NCI-H1105 (cell line): ENCODE measurements at places on chromosomes 2 and 18.

DNA sequence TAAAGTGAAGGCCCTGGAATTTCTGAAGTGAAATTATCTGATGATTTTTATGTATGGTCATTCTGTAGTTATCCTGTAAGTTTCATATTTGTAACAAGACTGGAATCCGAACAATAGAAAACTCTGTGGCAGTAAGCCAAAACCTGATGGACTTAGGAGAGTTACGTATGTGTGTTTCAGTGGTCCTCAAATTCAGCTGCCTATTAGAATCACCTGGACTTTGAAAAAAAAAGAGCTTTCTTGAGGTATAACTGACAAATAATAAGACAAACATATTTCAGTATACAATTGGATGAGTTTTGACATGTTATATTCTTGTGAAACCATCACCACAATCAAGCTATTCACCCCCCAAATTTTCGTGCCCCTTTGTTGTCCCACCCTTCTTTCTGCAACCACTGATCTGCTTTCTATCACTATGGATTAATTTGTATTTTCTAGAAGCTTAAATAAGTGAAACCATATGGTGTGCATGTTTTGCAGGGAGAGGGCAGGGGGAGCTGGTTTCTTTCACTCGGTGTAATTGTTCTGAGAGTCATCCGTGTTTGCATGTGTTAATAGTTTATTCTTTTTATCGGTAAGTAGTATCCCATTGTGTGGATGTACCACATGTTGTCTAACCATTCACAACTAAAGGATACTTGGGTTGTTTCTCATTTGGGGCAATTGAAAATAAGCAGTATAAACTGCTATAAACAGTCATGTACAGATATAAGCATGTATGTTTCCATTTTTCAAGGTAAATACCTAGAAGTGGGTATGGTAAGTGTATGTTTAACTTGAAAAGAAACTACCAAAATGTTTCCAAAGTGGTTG lies 50.2 kb upstream of the EML4 start:
- no peak for DNase-seq

- DNase-seq, result no peak
Observed at GRCh38 chr18:73859837-73860397, 287.7 kb downstream of the FBXO15 start.

DNA sequence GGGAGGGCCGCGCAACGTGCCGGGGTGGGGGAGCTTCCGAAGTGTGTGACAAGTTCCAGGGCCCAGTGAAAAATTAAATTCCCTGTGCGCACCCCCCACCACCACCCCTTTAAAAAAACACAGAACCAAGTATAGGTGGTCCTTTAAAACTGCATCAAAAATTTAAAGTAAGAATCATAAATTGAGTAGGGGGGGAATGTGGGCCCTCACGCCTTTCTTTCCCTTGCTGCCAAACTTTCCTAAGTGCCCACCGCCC lies 2.5 kb downstream of the BCL11A start:
- DNase-seq, result no peak

- no peak for DNase-seq
Observed at GRCh38 chr2:54724560-54725342, 1.3 kb downstream of the EML6 start.

- no peak for DNase-seq
Observed at GRCh38 chr2:168215813-168216212, 31.6 kb downstream of the STK39 start.

GRCh38 chr2:37295469-37296073 lies 29.1 kb downstream of the PRKD3 start:
- no peak for DNase-seq

- no peak for DNase-seq
Observed at GRCh38 chr18:36440614-36441013, 143.1 kb downstream of the FHOD3 start.

GRCh38 chr2:72743481-72743880 lies 82.4 kb downstream of the EXOC6B start:
- DNase-seq, result no peak

GRCh38 chr2:201254081-201254730 lies 6.1 kb upstream of the CASP8 start:
- DNase-seq, result no peak

- no peak for DNase-seq
Observed at GRCh38 chr2:159411460-159411859, 125.0 kb upstream of the WDSUB1 start.

DNA sequence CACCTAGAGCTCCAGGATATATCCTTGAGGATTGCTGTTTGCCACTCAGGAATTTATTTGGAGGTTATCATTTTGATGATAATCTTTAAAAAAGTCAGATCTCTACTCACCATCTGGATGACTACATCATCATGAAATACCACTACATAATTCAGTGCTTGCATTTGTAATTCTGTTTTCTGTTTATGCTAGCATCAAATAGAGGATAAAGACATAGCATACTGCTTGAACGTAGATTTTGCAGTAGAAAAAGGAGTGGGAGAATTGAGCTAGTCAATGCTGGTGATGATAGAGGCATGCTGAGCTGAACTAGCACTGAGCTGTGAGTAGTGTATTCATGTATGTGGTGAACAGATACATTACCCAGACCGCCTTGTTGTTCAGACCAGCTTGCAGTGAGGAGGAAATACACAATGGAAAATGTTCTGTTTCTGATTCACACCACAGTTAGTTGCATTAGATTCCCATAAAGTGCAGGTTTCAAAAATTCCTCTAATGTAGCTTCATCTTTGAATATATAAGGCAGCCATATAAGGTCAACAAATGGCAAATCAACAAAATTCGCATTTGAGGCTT lies 68.8 kb upstream of the CDC42EP3 start:
- no peak for DNase-seq

DNA sequence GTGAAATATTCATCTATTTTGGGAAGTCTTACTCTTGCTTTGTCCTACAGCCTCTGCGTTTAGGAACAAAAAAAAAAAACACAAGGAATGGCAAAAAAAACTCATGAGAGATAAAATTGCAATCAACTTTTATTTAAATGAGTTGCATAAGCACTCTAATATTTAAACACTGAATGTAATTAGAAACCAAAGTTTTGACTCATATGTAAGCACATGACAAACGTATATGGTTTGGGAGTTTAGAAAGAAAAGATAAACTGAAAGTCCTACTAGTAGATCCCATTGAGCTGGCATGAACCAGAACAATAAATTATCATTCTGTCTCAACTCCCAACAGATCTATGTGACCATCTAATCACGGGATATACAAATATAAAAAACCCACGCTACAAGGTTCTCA lies 44.8 kb downstream of the REV1 start:
- no peak for DNase-seq

DNA sequence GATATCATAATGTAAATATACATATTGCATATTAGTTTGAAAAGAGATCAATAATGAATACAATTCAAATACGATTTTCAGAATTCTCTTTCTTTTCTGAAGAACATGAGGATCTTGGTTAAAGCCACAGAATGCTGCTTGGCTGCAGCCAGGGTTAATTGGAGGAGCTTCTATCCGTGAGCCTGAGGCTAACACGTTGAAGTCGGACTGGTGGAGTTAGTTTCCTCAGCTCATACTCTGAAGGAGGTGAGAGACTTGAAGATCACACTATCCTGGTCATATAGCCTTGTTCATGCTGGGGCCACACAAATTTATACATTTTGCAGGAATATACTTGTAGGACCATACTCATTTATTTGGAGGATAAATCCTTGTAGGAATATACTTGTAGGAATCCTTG lies 335.8 kb downstream of the TRIB2 start:
- DNase-seq, result no peak

DNA sequence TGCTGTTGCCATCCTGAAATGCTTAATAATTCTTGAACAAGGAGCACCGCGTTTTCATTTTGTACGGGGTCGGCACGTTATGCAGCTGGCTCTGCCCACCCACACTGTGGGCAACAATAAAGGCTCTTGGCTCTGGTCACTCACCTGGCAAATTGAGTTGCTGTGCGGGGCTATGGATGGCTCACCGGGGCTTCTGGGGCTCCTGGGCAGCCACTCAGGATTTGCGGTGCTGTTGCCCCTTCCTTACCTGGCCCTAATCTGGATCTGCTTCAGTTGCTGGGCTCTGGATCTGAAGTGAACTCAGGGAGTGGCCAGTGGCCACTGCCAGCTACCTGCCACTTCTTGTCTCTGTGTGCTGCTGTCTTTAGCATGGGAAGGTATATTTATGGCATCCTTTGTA lies 22.7 kb downstream of the RHOB start:
- DNase-seq, result no peak

DNA sequence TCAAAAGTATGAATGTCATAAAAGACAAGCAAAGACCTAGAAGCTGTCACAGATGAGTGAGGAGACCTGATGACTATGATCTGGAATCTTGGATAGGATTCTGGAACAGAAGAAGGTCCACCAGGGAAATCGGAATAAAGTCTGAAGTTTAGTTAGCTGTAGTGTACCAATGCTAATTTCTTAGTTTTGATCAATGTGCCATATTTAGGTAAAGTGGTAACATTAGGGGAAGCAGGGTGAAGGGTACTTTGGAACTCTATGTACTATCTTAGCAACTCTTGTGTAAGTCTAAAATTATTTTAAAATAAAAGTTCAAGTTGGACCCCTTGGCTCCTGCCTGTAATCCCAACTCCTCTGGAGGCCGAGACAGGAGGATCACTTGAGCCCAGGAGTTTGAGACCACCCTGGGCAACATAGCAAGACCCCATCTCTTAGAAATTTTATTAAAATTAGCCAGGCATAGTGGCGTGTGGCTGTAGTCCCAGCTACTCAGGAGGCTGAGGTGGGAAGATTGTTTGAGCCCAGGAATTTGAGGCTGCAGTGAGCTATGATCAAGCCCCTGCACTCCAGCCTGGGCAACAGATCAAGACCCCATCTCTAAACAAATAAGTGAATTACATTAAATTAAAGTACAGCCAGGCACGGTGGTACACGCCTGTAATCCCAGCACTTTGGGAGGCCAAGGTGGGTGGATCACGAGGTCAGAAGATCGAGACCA lies 35.9 kb upstream of the EFHD1 start:
- no peak for DNase-seq

DNA sequence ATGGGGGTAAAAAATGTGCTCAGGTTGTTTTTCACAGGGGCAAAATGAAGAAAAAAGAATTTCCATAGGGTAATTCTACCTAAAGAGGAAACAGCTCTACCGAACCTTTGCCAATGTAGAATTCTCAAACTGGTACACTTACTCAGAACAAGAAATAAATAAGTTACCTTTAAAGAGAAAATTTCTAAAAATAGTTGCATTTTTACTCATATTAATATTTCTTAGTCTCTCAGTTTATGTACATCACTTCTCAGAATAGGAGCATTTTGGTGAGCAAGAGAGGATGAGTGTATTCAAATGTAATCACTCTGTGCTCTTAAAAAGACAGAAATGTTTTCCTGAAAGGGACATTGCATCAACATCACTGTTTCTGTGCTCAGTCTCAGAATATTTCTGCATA lies 574.7 kb upstream of the SLC8A1 start:
- DNase-seq, result no peak

DNA sequence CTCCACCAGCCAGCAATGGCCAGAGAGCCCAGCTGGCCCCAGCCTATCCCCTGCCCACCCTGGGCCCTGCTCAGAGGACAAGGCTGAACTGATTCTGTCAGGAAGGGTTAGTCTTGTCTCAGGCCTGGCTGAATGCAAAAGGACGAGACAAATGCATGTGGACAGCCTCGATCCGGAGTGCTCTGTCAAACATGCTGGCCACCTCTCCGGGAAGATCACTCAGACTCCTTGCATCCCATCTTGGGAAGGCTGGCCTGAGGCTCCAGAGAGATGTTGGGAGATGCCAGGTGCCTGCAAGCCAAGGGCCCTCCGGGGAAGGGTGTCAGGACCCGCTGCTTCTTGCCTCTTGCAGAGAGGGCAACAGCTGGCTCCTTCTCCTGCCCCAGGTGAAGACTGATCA lies 20.2 kb upstream of the C1QL2 start:
- no peak for DNase-seq

DNA sequence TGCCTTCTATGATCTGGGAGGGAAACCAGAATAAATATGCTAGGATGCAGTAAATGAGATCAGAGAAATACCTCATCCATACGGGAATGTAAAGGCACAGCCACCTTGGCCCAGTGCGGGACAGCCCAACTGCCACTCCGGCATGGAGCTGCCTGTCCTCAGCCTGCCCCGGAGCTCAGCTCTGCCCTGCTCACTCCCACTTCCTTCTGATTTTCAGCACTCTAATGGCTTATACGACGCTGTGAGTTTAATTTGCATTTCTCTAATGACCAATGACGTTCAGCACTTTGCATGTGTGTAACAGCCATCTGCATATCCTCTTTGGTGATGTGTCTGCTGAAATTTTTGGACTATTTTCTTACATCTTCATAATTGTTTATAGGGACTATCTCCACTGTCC lies 172.5 kb upstream of the RAB6C start:
- no peak for DNase-seq

DNA sequence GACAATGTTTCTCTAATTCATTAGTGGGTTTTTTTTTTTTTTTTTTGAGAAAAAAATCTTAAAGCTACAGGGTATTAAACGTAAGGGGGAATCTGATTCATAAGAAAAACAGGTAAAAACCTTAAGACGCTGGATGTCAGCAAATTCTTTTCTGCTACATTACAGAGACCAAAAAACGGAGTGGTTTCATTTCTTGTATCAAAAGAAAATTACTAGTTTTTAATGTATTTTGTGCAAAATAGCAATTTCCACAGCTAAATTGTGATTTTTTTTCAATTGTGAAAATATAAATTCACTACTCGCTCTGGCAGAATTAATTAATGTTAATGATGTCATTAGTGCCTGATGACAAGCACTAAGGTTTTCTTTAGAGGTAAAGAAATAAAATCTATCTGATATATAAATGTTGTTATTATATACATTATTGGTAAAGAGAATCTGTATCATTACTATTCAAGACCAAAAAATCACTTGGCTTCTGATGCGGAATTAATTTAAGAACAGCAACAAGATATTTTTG lies 9.9 kb downstream of the OTX1 start:
- no peak for DNase-seq

DNA sequence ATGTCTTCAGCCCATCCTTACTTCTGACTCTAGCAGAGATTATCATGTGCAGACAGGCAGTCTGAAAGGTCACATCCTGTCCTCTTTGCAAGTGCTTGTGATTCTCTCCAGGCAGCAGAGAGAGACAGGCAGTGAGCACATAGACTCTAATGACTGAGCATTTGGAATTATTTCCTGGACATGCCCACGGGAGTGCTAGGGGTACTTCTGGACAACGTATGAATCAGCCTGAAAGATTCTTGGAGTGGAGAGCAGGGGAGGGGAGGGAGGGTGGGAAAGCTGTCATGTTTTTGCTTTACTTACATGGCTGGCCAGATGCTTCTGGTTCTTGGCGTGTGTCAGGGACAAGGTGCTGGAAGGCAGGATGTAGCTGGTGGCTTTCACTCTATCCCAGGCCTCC lies 150.6 kb downstream of the RIF1 start:
- no peak for DNase-seq

- DNase-seq, result no peak
Observed at GRCh38 chr2:241232736-241233575, 44.5 kb downstream of the ANO7 start.

DNA sequence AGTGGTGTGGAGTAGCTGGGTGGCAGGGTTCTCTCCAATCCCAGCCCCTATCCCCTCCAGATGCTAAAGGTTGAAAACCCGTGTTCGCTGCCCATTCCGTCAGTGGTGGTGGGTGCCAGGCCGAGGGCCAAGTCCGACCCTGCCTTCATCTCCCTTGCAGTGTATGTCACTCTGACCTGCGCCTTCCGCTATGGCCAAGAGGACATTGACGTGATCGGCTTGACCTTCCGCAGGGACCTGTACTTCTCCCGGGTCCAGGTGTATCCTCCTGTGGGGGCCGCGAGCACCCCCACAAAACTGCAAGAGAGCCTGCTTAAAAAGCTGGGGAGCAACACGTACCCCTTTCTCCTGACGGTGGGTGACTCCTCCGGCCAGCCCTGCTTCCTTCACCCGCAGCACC lies 12.9 kb downstream of the SAG start:
- no peak for DNase-seq
